ENCODE measurements at places on chromosomes 16 and 17. TPM values are rescaled to one million over a fixed set of nuclear protein-coding genes. Genes with fewer than 3 reads are reported as not detected.

MYH2 gene
- total RNA-seq = not detected

RUNDC3A gene
- not detected for total RNA-seq

WNK4 gene
- 2.2 TPM for total RNA-seq

CBX8 gene
- 0.96 TPM for total RNA-seq

KRT9 gene
- not detected for total RNA-seq

CDR2 gene
- 25.1 TPM for total RNA-seq

TBC1D3I gene
- total RNA-seq = 0.28 TPM

PPP1R9B gene
- total RNA-seq = 24.5 TPM

All from omental fat pad (tissue), 4 donors.